ENCODE measurements at places on chromosomes 16 and 17.

DNA sequence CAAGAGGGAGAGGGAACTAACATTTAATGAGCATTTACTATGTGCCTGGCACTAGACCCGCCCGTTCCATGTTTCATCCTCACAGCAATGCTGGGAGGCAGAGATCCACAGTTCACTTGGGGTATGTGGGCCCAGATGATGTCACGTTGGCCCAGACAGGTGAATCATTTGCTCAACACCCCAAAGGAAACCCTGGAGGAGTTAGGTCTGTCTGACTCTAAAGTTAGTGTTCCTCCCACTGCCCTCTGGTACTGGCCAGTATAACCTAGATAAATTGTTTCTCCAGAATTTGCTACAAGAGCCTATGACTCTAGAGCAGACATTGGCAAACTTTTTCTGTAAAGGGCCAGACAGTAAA lies 164.6 kb downstream of the VPS53 start:
- peak; percentile 68 for DNase-seq

- DNase-seq, result peak; percentile 82
Observed at GRCh38 chr16:19102187-19102872, 11.4 kb upstream of the ITPRIPL2 start.

DNA sequence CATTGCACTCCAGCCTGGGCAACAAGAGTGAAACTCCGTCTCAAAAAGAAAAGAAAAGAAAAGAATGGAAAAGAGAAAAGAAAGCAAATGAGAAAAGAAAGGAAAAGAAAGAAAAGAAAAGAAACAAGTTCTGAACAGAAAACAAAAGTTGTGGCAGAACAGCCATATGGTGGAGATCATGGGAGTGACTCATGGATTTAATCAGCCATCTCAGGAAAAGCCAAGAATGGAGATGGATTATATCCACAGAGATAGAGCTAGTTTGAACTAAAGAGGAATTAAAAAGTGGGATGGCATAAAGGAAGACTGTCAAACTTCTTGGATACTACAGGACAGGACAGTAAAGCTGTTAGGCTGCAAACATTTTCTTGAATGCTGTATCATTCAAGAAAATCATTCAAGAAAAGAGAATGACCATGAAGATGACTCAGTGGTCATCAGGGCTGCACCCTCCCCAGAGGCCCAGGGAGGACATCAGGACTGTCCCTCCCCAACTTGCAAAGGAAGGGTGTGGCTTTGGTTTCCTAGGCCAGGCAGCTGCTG lies 120.6 kb downstream of the USP22 start:
- DNase-seq, result peak; percentile 80

GRCh38 chr17:64358261-64358788 lies 32.3 kb downstream of the PECAM1 start:
- DNase-seq, result no peak

DNA sequence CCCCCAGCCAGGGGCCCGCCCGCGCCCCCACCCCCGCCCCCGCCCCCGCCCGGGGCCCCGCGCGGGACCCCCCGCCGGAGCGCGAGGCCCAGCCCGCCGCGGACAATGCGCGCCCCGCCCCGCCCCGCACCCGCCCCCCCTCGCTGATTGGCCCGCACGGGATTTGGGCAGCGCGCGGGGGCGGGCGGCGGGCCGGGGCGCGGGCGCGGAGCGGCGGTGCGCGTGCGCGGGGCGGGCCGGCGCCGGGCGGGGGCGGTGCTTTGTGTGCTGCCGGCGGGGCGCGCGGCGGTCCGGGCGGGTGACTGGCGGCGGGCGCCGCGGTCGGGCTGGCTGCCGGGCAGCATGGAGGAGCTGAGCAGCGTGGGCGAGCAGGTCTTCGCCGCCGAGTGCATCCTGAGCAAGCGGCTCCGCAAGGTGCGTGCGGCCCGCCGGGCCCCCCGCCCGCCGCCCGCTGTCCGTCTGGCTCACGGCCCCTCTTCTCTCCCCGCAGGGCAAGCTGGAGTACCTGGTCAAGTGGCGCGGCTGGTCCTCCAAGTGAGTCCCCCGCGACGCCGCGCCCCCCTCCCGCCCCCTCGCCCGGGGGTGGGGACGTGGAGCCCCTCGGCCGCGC lies at the start of gene CBX2:
Gene CBX2 (plus strand): TSS at position 255 of the 610 bp plus-strand sequence. CDS start 88 bp downstream, at position 343.
- peak; percentile 21 for DNase-seq

- DNase-seq, result no peak
Observed at GRCh38 chr17:8080799-8081219, 6.7 kb downstream of the ALOX12B start.

GRCh38 chr17:38444151-38444550 lies 15.9 kb downstream of the ARHGAP23 start:
- peak; percentile 66 for DNase-seq

- no peak for DNase-seq
Observed at GRCh38 chr17:9024497-9024896, 3.2 kb downstream of the NTN1 start.

All from A172 (cell line).